ENCODE measurements at places on chromosomes 7 and 10. TPM values are rescaled to one million over a fixed set of nuclear protein-coding genes. Genes with fewer than 3 reads are reported as not detected.

Gene PDK4
- total RNA-seq: 0.15 TPM

Gene ELAPOR2
- total RNA-seq: 117 TPM

Gene STEAP2
- total RNA-seq: 2.6 TPM

Gene GJD4
- not detected for total RNA-seq

Gene ZNF248
- 7.1 TPM for total RNA-seq

Gene IFIT2
- 6.4 TPM for total RNA-seq

Gene DGKI
- total RNA-seq: 1.4 TPM

Gene HMX3
- total RNA-seq: not detected

Gene NPY4R
- 0.15 TPM for total RNA-seq

Gene UCN3
- total RNA-seq: not detected

Gene CPSF4
- total RNA-seq: 23.5 TPM

Gene STEAP4
- total RNA-seq: 0.08 TPM

Gene CCL24
- not detected for total RNA-seq

Gene SUMF2
- total RNA-seq: 185 TPM

Gene CPA2
- not detected for total RNA-seq

Gene RPS24
- 2,574 TPM for total RNA-seq

Gene CNPY1
- not detected for total RNA-seq

Gene WDR86
- 1.1 TPM for total RNA-seq

Gene HKDC1
- total RNA-seq: 0.35 TPM

Gene ZNF425
- total RNA-seq: 4.2 TPM

Gene FBXO24
- 0.30 TPM for total RNA-seq

Gene C10orf105
- total RNA-seq: under 0.01 TPM

Gene GIMAP7
- 0.12 TPM for total RNA-seq

Gene NPSR1
- not detected for total RNA-seq

Gene PLAC9
- 24.6 TPM for total RNA-seq

Gene CCDC136
- total RNA-seq: 4.4 TPM

Gene KCNIP2
- 1.1 TPM for total RNA-seq

Gene EPO
- not detected for total RNA-seq

Gene PGAM2
- 0.75 TPM for total RNA-seq

Gene GHRHR
- not detected for total RNA-seq

Gene HNRNPH3
- 30.0 TPM for total RNA-seq

Gene LGI1
- not detected for total RNA-seq

Gene CASTOR2
- 15.9 TPM for total RNA-seq

Gene ARMH3
- total RNA-seq: 6.4 TPM

Gene NPS
- total RNA-seq: not detected

Gene ZNF398
- 4.7 TPM for total RNA-seq

Gene FRMD4A
- 20.0 TPM for total RNA-seq

Gene PTPRE
- 0.90 TPM for total RNA-seq

Gene TLX1
- not detected for total RNA-seq

Gene PIP
- total RNA-seq: not detected

Gene ZNF365
- 0.70 TPM for total RNA-seq

Gene HOXA5
- total RNA-seq: not detected

Gene NSUN6
- 6.8 TPM for total RNA-seq

Gene POLR2J
- total RNA-seq: 41.7 TPM

Gene ABLIM1
- total RNA-seq: 6.3 TPM

Gene SCIN
- 0.23 TPM for total RNA-seq

Gene NKX2-3
- not detected for total RNA-seq

Gene UCMA
- total RNA-seq: not detected

Gene RNF148
- 0.45 TPM for total RNA-seq

Gene ZC3HAV1L
- total RNA-seq: 4.6 TPM

Gene C10orf143
- total RNA-seq: 0.82 TPM

Gene C10orf120
- total RNA-seq: not detected

Gene MMP21
- total RNA-seq: 0.30 TPM
